ENCODE measurements at places on chromosomes 4 and X. TPM values are rescaled to one million over a fixed set of nuclear protein-coding genes. Genes with fewer than 3 reads are reported as not detected.

The CDKL2 gene
- 32.9 TPM for total RNA-seq

DNA sequence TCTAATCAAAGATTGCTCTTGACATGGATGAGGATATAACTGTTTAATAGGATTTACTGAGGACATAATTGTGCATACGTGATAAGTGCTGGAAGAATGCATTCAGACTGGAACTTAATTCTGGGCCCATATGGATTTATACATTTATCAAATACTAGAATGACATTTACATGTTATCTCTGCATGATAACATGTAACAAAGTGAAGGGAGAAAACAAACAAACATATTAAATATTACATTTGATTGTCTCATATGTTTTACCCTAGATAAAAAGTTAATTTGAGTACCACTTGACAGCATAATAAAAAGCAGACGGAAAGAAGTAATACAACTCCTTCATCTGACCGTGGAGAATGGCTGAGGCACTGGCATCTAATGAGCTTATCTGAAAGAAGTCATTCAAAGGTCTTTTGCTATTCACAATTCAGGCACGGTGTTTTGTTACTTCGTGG is 297.8 kb downstream of the PPP3CA start:
- DNase-seq, result no peak

DNA sequence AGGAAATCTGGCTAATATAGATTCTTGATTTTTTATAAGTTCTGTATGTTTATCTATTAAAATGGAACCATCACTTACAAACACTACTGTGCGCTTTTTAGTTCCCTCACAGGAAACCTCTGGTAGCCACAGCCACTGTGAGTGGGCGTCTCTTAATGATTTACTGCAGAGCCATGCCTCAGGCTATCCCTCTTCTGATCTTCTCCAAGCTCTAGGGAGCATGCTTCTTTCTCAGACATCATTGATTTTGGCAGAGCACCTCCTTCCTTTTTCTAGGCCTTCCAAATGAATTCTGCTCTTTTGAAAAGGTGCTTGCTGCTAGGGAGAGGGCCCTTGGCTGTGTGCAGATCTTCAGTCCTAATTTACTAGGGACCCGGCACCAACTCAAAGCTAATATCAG is 61.1 kb upstream of the STS start:
- DNase-seq, result no peak

DNA sequence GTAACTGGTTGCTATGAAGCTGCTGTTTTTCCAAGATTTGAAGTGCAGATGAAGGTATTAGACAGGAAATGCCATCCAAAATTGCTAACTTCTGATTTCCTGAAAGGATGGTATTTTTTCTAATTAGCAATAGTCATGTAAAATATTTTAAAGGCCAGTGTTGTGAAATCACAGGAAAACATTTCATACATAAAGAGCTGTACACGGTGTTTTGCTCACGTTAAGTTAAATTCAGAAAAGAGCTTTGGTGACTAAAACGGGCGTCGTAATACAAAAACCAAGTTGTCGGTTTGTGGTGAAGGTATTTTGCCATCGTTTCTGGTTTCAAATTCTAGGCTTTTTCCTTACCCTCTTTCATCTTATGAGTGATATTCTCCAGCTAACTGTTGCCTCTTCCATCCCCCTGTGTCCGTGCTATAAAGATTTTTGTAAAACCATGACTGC is 39.8 kb downstream of the AFF1 start:
- no peak for DNase-seq

GRCh38 chr4:23041501-23041900 is 348.8 kb downstream of the GBA3 start:
- DNase-seq, result no peak

DNA sequence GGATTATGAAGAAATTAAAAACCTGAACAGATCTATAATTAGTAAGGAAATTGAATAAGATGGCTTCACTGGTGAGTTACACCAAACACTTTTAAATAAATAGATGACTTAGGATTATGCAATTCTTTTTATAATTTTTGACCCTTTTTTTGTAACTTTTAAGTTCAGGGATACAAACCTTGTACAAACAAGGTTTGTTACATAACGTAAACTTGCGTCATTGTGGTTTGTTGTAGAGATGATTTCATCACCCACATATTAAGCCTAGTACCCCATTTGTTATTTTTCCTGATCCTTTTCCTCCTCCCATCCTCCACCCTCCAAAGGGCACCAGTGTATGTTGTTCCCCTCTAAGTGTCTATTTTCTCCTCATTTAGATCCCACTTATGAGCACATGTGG is 75.7 kb downstream of the CPEB2 start:
- DNase-seq, result no peak

The CFAP299 gene
- total RNA-seq, result 4.7 TPM

- no peak for DNase-seq
These were observed 78.2 kb downstream of the SLC2A9 start for GRCh38 chr4:9942921-9943600.

The SMIM31 gene
- not detected for total RNA-seq

- no peak for DNase-seq
These were observed 54.2 kb downstream of the MSX1 start for GRCh38 chr4:4913628-4914027.

The PARM1 gene
- 58.1 TPM for total RNA-seq

- DNase-seq, result no peak
These were observed 67.1 kb downstream of the USP38 start for GRCh38 chr4:143251779-143252178.

GRCh38 chr4:154616731-154617130 is 4.3 kb upstream of the FGG start:
- no peak for DNase-seq

GRCh38 chr4:188781655-188782054 is 642.4 kb downstream of the TRIML1 start:
- no peak for DNase-seq

DNA sequence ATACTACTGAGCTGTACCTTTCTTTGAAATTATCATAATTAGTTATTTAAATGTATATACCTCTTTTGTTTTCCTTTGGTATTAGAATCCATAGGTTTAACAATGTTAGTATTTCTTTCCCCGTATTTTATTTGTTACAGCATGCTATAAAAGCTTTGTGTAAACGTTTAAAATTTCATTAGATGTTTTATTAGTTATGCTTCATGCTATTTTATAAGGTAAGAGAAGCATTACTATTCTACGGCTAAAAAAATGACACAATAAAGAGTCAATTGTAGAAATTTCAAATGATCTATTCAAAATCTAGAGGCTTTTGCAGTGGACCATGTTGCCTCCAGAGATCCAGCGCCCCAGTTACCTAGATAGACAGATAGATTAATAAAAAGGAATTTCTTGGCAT is 1203.3 kb upstream of the IGFBP7 start:
- DNase-seq, result no peak

The CHRDL1 gene
- 41.5 TPM for total RNA-seq

- no peak for DNase-seq
These were observed 18.2 kb downstream of the HOPX start for GRCh38 chr4:56662782-56663468.

The TMSB15C gene
- 6.3 TPM for total RNA-seq

GRCh38 chr4:182886205-182886604 is 31.0 kb downstream of the DCTD start:
- no peak for DNase-seq

The DNAJB14 gene
- total RNA-seq, result 68.0 TPM

- no peak for DNase-seq
These were observed 76.4 kb downstream of the NBDY start for GRCh38 chrX:56805399-56805798.

DNA sequence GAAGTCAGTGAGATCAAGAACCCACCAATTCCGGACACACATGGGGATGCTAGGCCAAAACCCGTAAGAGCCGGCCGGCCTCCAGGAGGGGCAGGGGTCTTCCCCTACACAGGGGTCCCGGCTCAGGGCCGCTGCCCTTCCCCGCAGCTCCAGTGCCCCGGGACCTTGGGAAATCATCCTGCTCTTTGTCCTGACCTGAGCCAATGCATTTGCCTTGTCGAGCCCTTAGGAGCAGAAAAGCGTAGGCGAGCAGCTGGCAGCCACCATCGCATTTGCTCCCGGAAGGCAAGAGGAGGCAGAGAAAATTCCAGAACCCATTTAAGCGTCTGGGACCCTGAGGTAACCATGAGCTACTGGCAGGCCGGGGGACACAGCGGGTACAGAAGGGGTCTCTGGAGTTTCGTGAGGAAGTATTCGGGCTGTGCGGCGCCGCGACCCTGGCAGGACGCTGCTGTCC is 7.4 kb upstream of the TNIP2 start:
- no peak for DNase-seq

The NXF2 gene
- not detected for total RNA-seq

GRCh38 chr4:22483551-22483981 is 32.3 kb downstream of the ADGRA3 start:
- no peak for DNase-seq

The NR3C2 gene
- total RNA-seq, result 62.0 TPM

The NEXMIF gene
- 12.1 TPM for total RNA-seq

The CFAP47 gene
- 0.71 TPM for total RNA-seq

The FABP2 gene
- total RNA-seq, result not detected

DNA sequence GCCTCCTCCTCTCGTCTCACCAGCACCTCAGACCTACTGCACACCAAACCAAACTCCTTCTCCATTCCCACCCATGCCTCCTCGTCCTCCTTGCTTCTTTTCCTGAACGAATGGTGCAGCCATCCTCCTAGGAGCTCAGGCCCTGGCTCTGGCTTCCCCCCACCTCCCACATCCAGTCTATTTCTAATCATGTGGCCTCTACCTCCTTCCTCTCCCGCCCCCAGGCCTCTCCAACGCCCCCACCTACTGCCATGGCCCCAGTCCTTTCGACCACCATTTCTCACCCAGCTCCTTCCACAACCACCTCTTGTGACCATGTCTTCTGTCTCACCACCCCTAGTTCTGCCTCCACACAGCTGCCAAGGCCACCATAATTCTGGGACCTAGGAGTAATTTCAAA is 127.1 kb downstream of the PJA1 start:
- no peak for DNase-seq

The SLC25A14 gene
- total RNA-seq, result 34.8 TPM

DNA sequence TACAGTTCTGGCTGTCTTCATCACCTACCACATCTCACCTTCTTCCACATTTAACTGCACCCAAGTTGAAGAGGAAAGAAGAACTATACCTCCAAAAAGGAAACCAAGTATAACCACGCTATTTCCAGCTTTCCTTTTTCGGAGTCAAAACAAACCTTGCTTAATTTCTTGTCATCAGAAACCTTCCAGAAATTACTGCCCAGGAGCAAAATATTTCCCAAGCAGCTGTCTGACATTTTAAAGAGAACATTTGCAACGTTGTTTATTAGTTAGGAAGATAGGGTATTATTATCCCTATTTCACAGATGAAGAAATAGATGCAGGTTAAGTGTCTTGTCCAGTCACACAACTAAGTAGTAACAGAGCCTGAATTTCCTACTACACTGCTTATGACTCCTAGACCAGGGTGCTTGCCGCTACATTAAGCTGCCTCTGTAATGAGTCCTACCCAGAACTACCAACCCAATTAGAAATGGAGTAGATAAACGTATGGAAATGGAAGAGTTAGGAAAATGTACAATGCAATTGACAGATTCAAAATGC is 2.2 kb upstream of the ACSL4 start:
- DNase-seq, result no peak

The TMEM150C gene
- 36.6 TPM for total RNA-seq

The AKAP14 gene
- total RNA-seq, result not detected

The TLR1 gene
- 10.0 TPM for total RNA-seq

The CTSO gene
- 14.6 TPM for total RNA-seq

DNA sequence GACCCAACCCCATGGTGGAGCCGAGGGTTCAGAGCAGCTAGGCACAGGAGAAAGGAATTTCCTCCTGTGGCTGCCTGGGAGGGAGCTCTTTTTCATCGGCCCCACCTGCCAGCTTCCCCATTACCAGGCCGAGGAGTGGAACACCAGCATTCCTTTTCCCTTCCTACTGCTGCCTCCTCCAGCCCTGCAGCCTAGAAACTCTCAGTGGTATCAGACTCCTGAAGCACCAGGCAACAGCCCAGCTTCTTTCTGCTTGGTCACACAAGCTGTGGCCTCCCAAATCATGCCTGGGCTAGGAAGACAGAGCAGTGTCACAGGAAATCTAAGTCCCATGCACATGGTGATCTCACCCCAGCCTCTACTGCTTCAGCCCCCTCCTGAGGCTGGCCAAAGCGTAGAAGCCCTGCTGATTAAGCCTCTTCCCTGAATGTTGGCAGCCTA is 30.1 kb downstream of the RTL5 start:
- DNase-seq, result no peak

GRCh38 chrX:20285511-20285910 is 18.8 kb upstream of the RPS6KA3 start:
- no peak for DNase-seq

- DNase-seq, result no peak
These were observed 119.6 kb downstream of the PAPSS1 start for GRCh38 chr4:107600436-107600835.

The OPRPN gene
- not detected for total RNA-seq

GRCh38 chrX:124239911-124240310 is 92.5 kb upstream of the TEX13D start:
- no peak for DNase-seq

The TSPAN7 gene
- total RNA-seq, result 560 TPM

The DIPK2B gene
- 8.3 TPM for total RNA-seq

The ZXDA gene
- 9.8 TPM for total RNA-seq

Measured in dorsolateral prefrontal cortex (tissue), 122 donors.